Mucosa of descending colon (tissue), 3 donors: ENCODE measurements at places on chromosomes 7 and 10. TPM values are rescaled to one million over a fixed set of nuclear protein-coding genes. Genes with fewer than 3 reads are reported as not detected.

Gene MAP3K8
- 20.3 TPM for total RNA-seq

Gene RPEL1
- not detected for total RNA-seq

Gene POM121L12
- total RNA-seq = not detected

Gene NPC1L1
- 0.82 TPM for total RNA-seq

Gene HTR5A
- total RNA-seq = not detected

Gene CLRN3
- total RNA-seq = 176 TPM

Gene PKD2L1
- total RNA-seq = not detected

Gene SPDYE11
- not detected for total RNA-seq

Gene PAX2
- total RNA-seq = not detected

Gene FAM25C
- not detected for total RNA-seq

Gene CPN1
- 0.14 TPM for total RNA-seq

Gene ADCYAP1R1
- 2.2 TPM for total RNA-seq

Gene ADARB2
- total RNA-seq = not detected
